Neural progenitor cell (in vitro differentiated cells): ENCODE measurements at places on chromosomes 12 and 14. TPM values are rescaled to one million over a fixed set of nuclear protein-coding genes. Genes with fewer than 3 reads are reported as not detected.

TRIM9 gene
- 1.3 and 2.3 TPM in 2 replicates for total RNA-seq

RDH5 gene
- total RNA-seq, result 3.0 and 14.6 TPM in 2 replicates

TRPV4 gene
- total RNA-seq, result 0.56 and 2.8 TPM in 2 replicates

TIGAR gene
- total RNA-seq, result 7.1 and 18.1 TPM in 2 replicates

SLC15A4 gene
- total RNA-seq, result 42.3 and 45.7 TPM in 2 replicates

CCDC184 gene
- 0.28 and 1.1 TPM in 2 replicates for total RNA-seq

PABPN1 gene
- total RNA-seq, result 264 and 298 TPM in 2 replicates

KIF5A gene
- 7.9 and 8.6 TPM in 2 replicates for total RNA-seq

AMHR2 gene
- 0.34 TPM in 1 of 2 replicates, not detected in the other for total RNA-seq

NGB gene
- not detected in 2 replicates for total RNA-seq

KCNC2 gene
- not detected in 2 replicates for total RNA-seq

DNA sequence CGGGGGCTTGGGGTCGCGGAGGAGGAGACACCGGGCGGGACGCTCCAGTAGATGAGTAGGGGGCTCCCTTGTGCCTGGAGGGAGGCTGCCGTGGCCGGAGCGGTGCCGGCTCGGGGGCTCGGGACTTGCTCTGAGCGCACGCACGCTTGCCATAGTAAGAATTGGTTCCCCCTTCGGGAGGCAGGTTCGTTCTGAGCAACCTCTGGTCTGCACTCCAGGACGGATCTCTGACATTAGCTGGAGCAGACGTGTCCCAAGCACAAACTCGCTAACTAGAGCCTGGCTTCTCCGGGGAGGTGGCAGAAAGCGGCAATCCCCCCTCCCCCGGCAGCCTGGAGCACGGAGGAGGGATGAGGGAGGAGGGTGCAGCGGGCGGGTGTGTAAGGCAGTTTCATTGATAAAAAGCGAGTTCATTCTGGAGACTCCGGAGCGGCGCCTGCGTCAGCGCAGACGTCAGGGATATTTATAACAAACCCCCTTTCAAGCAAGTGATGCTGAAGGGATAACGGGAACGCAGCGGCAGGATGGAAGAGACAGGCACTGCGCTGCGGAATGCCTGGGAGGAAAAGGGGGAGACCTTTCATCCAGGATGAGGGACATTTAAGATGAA, 630 bp downstream of the FOS start:
- no peaks in the 10 kb centered on the region for H3K36me3 ChIP-seq
- H3K27me3 ChIP-seq, result peaks cover 74% of the 10 kb centered on the region

DNA sequence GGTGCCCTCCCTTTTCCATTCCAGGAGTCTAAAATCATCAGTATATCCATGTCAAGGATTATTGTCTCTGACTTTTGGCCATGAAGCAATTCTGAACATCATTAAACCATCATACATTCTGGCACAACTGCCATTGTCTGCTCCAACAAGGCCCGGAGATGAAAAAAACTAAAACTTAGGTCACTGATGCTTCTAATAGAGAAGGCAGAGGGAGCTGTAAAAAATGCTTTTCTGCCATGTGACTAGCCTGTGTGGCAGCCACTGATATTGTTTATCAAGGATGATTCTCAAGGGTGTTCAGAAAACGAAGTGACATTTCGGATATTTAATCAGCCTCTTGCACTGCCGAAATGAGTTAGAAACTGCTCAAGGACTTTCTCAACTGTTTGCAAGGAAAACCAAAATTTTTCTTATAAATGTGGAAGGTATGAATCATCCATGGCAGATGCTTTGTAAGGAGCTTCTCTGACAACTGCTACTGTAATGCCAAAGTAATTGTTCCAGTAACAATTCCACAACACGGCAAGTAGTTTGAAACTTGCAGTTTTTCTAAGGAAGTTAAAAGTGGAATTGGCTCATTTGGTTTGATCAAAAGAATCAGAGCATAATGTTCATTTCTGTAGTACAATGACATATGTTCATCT, 1076.5 kb upstream of the FLRT2 start:
- no peak overlapping the region for H3K4me3 ChIP-seq
- no peaks in the 10 kb centered on the region for H3K27me3 ChIP-seq
- no peak for DNase-seq
- H3K36me3 ChIP-seq, result no peaks in the 10 kb centered on the region
- H3K4me1 ChIP-seq, result peaks cover 8% of the 10 kb centered on the region

- no peak overlapping the region for H3K4me3 ChIP-seq
- H3K36me3 ChIP-seq, result no peaks in the 10 kb centered on the region
- DNase-seq, result no peak
- H3K27me3 ChIP-seq, result no peaks in the 10 kb centered on the region
- no peak overlapping the region for H3K27ac ChIP-seq
Measured at GRCh38 chr12:16523951-16524331, 82.0 kb downstream of the LMO3 start.

- H3K36me3 ChIP-seq, result peaks cover 15% of the 10 kb centered on the region
- no peak overlapping the region for H3K4me3 ChIP-seq
- no peak for DNase-seq
- H3K4me1 ChIP-seq, result no peaks in the 10 kb centered on the region
Measured at GRCh38 chr12:62575036-62575435, 108.4 kb downstream of the MON2 start.

GRCh38 chr14:43706900-43707299, 800.2 kb downstream of the FSCB start:
- H3K4me1 ChIP-seq, result no peaks in the 10 kb centered on the region
- H3K36me3 ChIP-seq, result no peaks in the 10 kb centered on the region
- H3K27me3 ChIP-seq, result no peaks in the 10 kb centered on the region
- DNase-seq, result no peak

DNA sequence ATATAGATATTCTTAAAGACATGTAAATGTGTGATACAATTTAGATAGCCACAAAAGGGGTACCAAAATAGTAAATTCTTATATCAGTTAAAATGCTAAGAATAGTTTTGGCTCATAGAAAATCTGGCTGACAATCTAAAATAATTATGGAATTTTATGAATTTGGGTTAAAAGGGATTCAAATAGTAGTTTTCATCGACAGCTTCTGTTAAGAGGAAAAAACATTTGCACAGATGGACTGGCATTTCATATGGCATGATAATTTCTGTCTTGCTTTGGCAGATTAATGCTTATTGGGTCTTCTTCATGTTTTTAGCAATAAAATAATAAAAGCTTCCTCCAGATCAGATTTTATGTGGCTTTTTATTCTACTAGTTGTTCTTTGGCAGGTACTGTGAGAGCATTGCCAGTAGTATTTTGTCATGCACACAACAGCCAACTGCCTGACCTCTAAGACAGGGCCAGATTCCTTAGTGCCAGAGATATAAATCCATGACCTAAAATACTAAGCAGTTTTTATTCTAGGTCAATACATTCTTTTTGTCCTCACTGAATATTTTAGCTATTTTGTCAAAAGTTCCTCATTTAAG, 9.1 kb downstream of the ABCD2 start:
- no peaks in the 10 kb centered on the region for H3K27me3 ChIP-seq
- no peaks in the 10 kb centered on the region for H3K4me1 ChIP-seq
- no peaks in the 10 kb centered on the region for H3K36me3 ChIP-seq
- DNase-seq, result no peak
- H3K4me3 ChIP-seq, result no peak overlapping the region

DNA sequence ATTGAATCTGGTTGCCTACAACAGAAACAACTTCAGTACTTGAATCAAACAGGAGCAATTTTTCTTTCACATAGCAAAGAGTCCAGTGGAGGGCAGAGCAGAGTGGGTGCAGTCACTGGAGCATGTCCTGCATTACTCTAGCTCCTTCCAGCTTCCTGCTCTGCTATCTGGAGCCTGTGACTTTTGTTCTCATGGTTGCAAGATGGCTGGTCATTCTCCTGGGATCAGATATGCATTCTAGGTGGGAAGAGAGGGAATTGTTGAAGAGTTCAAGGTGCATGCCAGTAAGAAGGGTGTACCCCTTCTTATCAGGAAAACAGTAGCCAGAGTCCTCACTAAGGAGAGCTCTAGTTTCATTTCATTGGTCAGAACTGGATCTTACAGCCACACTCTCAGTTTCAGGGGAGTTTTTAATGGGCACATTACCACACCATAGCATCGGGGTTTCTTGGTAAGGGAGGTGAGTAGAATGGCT, 8.0 kb downstream of the IFT43 start:
- H3K4me1 ChIP-seq, result no peaks in the 10 kb centered on the region
- no peaks in the 10 kb centered on the region for H3K36me3 ChIP-seq
- H3K4me3 ChIP-seq, result no peak overlapping the region
- no peaks in the 10 kb centered on the region for H3K27me3 ChIP-seq

- no peak overlapping the region for H3K4me3 ChIP-seq
- H3K36me3 ChIP-seq, result no peaks in the 10 kb centered on the region
- H3K27ac ChIP-seq, result no peak overlapping the region
- DNase-seq, result no peak
- peaks cover 51% of the 10 kb centered on the region for H3K27me3 ChIP-seq
Measured at GRCh38 chr12:48199774-48200221, 3.3 kb downstream of the OR10AD1 start.

DNA sequence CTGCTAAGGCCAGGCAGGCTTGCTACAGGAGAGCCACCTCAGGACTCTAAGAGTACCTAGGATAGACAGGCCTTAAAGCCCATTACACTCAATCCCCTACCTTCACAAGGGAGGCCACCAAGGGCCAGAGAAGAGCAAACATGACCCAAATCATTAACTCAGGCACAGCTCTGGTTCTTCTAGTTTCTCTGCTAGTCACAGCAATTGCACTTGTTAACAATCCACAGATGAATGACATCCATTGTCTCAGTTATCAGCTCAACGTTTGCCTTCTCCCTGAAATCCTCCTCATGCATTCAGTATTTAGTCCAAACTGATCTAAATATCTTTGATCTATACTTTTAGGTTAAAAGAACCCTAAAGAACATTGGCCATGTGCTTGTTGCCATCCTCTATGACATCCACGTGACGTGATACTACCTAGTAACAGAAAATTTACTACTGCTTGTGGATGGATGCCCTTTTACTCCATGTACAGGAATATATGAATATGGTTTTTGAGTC, 164.5 kb downstream of the STXBP6 start:
- DNase-seq, result no peak
- H3K27ac ChIP-seq, result no peak overlapping the region
- no peaks in the 10 kb centered on the region for H3K27me3 ChIP-seq
- no peak overlapping the region for H3K4me3 ChIP-seq
- H3K4me1 ChIP-seq, result no peaks in the 10 kb centered on the region

DNA sequence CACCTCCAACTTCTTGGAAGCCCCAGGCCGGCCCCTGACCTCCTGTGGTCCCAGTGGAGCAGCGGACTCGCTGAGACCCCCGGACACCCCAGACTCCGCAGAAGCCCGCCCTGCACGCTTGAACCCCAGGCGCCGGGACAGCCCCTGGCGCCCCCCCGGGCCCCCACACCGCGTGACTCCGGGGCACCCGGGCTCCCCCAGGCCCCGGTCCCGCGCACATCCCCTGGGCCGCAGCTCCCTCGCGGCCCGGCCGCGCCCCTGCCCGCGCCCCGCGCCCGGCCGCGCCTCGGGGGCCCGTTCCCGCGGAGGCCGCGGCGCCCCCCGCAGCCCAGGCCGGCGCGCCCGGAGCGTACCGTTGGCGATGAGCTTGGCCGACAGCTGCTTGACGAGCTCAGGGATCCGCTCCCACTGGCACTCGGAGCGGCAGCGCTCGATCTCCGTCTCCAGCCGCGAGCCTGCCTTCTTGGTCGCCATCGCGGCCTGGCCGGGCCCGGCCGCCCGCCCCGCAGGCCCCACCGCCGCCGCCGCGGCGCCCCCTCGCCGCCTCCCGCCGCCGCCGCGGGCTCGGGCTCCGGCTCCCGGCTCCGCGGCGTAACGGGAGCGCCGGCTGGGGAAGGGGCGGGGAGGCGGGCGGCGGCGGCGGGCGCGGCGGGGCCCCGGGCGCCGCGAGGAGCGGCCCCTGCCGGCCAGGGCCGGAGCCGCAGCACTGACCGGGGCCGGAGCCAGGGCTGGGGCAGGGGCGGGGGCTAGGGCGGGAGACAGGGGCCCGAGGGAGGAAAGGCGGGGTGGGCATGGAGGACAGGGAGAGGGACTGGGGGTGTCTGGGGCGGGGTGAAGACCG, at the start of gene TTC7B:
TSS of gene TTC7B (minus strand) at position 609 of the 841 bp plus-strand sequence. CDS start at position 474, 135 bp downstream.
- H3K27me3 ChIP-seq, result peaks cover 23% of the 10 kb centered on the region
- DNase-seq, result peak; percentile 86
- no peaks in the 10 kb centered on the region for H3K36me3 ChIP-seq
- peaks cover 4% of the 10 kb centered on the region for H3K4me1 ChIP-seq
- no peak within 1 kb of the TSS for H3K27ac ChIP-seq

- H3K36me3 ChIP-seq, result no peaks in the 10 kb centered on the region
- peaks cover 10% of the 10 kb centered on the region for H3K4me1 ChIP-seq
- H3K27ac ChIP-seq, result no peak overlapping the region
- peak; percentile 32 for DNase-seq
- H3K4me3 ChIP-seq, result no peak overlapping the region
Measured at GRCh38 chr12:67220065-67220464, 49.1 kb upstream of the CAND1 start.

DNA sequence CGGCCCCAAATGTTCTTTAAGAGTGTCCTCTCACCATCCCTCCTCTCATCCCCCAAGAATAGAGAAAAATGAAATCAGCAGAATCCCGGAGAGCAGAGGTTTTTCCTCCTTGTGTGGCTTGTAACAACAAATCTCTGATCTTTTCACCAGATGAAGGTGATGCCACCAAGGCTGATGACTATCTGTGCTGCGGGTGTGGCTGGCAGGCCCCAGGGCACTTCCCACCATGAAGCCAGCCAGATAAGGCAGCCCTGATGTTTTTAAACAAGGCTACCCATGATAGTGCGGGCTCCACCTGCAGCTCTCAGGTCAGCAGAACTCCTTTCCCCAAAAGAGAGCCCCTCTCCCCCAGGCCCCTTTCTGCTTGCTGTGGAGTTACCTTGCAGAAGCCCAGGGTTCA, 58.0 kb upstream of the PARP11 start:
- H3K27ac ChIP-seq, result no peak overlapping the region
- no peak for DNase-seq
- no peaks in the 10 kb centered on the region for H3K36me3 ChIP-seq
- H3K4me3 ChIP-seq, result no peak overlapping the region
- no peaks in the 10 kb centered on the region for H3K27me3 ChIP-seq
- H3K4me1 ChIP-seq, result peaks cover 34% of the 10 kb centered on the region

DNA sequence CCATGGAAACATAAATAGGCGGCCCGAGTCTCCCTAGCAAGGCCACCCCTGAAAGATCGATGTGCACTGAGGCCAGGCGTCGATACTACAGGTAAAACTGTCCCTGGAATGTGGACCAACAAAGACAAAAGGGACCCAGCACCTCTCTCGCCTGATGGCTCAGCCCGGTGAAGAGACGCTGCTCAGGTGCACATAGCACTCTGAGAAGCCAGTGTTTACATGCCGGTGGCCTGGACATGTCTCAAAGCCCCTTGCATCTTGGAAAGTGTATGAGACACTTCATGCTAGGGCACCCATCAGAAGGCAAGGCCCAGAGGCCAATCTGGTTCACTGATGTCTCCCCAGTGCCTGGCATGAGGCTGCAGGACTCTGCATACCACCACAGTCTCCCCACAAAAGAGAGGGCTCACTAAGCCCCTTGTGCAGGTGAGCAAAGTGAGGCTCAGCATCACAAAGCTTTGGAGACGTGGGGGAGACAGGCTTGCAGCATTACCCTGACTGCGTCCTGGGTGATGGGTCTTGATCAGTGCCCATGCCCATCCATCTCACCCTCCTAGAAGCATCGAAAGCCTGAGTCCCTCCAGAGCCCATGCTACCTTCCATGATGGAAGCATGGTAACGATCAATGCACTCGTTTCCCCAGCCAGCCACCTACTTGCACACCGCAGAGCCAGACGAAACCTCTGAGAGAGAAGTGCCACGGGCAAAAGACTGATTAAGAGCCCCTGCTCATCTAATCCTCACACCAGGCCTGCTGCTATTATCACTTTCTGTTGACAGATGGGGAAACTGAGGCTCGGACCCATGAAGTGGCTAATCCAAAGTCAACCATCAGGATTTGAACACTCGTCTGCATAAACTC, 16.1 kb downstream of the BCL11B start:
- peaks cover 20% of the 10 kb centered on the region for H3K27me3 ChIP-seq
- peaks cover 6% of the 10 kb centered on the region for H3K4me1 ChIP-seq
- H3K36me3 ChIP-seq, result no peaks in the 10 kb centered on the region
- H3K27ac ChIP-seq, result no peak overlapping the region
- DNase-seq, result no peak
